NCI-H524 treated with DMSO at 0.1 percent for 48 hours (cell line): ENCODE measurements at places on chromosomes 1 and 21.

GRCh38 chr1:186568221-186568620 lies 107.3 kb upstream of the PDC start:
- DNase-seq = no peak

DNA sequence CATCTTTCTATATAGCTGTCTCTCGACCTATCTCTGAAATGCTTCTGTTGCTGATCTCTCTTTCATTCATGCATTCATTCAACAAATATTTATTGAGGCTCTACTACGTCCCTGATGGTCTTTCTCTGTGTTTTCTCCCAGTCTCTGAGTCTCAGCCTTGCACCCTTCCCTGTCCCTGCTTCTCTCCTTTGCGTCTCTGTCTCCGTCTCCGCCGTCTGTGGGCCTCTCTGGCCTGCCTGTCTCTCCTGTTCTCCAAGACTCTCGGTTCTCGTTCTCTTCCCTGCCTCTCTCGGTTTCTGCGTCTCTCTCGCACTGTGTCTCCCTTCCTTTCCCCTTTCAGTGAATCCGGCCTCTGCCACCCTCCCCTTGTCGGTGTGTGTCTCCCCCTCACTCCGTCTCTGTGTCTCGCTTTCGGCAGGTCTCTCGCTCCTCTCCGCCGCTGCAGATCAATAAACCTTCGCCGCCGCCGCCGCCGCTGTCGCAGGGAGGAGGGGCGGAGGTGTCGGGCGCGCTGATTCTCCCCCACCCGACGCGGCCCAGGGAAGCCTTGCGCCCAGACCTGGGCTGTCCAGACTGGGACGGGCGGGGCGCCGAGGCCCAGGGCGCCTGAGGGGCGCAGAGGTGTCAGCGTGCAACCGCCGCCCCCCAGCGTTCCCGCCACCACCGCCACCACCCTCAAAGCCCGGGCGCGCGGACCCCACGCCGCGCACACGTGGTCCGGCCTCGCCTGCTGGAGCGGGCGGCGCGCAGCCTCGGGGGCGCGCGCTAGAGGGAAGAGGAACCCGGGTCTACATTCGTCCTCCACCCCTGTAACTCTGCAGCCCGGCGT lies 3.0 kb downstream of the EFNA3 start:
- DNase-seq = no peak

DNA sequence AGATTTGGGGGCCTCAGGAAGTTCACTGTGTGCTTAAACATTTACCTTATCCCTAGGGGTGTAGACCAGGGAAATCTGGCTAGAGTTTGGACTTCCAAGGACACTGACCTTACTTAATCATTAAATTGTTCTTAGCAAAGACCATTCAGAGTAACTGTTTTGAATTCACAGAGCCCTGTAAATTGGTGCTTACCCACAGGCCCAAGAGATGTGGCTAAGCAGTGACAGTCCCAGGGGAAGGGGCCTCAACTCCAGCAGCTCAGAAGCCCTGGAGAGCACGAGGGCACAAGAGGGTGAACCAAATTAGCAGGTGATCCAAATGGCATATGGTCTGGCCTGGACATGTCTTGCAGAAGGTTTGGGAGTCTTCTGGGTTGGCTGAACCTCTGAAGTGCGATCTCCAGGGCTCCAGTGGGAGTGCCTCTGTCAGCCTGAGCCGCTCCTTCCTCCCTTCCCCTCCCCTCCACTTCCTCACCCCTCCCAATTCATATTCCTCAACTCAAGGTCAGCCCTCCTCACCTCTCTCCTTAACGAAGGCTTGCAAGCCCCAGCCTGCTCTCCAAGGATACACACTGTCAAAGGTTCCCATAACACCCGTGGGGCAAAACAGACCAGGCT lies 4.3 kb downstream of the PAQR7 start:
- no peak for DNase-seq

GRCh38 chr1:86687595-86687994 lies 16.8 kb upstream of the SH3GLB1 start:
- DNase-seq = no peak

- no peak for DNase-seq
Measured at GRCh38 chr1:18783705-18784481, 75.6 kb downstream of the TAS1R2 start.

DNA sequence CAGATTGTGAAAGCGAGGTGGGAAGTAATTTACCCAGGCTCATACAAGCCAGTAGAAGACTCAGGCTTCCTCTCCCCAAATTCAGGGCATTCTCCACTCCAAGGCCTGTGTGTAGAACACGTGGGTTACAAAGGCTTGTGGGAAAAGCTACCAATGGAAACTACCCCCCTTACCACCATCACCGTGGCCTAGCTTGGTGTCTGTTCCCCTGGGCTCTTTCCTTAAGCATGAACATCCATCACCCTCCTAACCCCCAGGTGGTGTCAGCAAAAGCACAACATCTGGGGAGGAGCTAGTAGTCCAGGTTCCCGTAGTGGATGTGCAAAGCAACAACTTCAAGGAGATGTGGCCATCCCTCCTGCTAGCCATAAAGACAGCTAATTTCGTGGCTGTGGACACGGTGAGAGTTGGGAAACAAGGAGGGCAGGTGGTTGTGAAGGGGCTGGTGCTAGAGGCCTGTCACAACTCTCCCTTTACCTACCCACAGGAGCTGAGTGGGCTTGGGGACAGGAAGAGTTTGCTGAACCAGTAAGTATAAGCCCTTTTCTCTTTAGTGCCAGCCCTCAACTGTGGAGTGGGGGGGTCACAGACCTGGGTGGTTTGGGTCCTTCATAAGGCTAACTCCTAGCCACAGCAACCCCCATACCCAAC lies 701 bp upstream of the MUTYH start:
- no peak for DNase-seq

DNA sequence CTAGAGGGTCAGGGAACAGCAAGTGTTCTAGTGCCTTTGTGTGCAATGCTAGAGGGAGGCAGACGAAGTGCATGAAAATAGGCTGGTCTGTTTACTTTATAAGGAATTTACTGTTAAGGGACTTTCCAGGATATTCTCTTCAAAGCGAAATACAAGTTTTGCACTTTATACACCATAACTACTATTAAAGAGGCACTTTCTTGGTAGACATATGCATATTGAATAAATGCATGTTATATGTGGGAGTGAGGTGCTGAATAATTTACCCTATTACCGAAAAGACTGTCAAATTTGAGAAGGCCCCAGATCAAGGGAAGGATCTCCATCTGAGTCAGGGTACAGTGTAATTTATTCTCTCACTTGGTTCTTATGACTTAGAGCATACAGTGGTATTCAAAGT lies 310.5 kb downstream of the S1PR1 start:
- no peak for DNase-seq

DNA sequence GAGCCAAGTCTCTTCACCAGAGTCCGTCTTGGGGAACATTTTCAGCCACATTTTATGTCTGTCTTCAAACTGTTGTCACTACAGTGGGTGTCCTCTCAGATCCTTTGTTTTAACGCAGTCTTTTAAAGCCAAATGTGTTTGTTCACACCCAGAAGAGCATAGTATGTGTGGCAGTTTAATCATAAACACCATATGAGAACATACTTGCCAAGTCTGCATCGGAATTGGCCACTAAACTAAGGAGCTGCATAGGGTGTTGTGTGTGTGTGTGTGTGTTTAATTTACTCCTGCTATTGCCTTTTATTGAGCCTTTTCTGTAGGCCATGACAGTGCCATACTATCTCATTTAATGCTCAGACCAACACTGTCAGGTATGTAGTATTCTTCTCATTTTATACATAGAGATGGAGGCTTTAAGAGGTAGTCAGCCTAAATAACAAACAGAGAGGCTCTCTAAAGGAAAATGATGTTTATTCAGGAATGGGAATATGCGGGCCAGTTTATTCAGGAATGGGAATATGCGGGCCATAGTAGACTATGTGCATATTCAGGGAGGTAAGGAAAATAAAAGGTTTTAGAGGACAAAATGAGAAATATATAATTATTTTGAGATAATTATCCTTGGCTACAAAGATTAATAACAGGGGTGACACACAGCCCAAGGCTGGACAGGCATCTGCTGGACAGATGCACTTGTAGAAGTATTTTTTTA lies 67.9 kb upstream of the L1TD1 start:
- no peak for DNase-seq
